ENCODE measurements at places on chromosomes 4 and X.

- DNase-seq: peak; percentile 27
Measured at GRCh38 chr4:185183622-185184281, 20.0 kb downstream of the CFAP97 start.

DNA sequence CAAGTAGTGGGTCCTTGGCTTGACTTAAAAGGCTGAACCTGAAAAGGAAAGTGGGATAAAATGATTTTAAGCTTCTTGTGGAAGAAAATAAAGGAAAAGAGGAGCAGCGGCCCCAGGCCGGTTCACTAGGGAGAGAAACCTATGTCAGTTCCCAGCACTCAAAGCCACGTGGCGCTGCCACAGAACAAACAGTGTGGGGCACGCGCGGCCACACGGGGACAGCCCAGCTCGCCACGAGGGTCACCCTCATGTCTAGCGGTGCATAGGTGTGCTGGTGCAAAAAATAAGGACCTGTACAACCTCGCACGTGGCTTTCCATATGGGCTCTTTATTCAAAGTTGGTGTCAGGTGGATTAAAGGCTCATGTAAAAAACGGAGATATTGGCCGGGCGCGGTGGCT, 17.1 kb downstream of the MSANTD1 start:
- no peak for DNase-seq

DNA sequence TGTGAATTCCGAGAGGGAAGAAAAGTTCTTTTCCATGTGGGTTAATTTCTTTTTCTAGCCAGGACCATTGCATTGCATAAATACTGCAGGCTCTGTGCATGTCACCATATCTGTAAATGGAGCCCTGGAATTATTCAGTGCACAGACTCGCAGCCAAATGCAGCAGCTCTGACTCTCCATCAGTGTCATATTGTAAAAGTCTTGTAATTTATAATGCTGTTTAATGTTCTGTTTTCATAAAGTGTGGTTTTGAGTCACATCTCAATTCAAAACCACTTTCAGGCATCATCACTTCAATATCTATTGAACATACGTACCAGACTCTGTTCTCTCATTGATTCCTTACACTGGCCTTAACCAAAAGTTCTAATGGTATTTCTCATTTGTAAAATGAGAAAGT, 193.9 kb upstream of the RPL34 start:
- no peak for DNase-seq

- DNase-seq: no peak
Measured at GRCh38 chr4:125266901-125267604, 47.7 kb upstream of the FAT4 start.

DNA sequence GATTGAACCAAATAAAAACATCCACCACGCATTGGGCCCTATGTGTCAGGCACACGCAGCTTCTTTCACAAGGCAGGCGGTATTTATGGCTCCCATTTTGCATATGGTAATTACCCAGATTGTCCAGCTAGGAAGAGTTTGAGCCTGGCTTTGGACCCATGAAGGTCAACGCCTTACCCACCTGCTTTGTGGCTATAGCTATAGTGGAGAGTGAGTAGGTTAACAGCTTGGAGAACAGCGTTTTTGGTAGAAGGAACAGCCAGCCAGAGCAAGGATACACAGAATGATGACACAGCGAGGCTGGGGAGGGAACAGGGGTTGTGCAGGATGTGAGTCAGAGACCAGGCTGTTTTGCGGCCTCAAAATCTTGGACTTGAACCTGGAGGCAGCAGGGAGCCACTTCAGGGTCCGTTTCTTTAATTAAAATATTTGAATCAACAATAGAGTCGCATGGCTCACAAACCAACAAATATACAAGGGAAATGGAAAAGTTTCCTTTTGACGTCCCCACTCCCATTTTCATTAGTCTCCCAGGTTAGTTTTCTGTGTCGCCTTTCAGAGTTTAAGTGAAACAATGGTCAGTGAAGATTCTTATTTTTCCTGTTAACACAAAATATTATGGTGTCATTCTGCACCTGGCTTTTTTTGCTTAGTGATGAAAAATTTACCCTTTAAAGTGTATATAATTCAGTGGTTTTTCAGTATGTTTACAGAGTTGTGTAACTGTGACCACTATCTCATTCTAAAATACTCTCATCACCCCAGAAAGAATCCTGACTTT, 118.2 kb upstream of the STX18 start:
- no peak for DNase-seq

DNA sequence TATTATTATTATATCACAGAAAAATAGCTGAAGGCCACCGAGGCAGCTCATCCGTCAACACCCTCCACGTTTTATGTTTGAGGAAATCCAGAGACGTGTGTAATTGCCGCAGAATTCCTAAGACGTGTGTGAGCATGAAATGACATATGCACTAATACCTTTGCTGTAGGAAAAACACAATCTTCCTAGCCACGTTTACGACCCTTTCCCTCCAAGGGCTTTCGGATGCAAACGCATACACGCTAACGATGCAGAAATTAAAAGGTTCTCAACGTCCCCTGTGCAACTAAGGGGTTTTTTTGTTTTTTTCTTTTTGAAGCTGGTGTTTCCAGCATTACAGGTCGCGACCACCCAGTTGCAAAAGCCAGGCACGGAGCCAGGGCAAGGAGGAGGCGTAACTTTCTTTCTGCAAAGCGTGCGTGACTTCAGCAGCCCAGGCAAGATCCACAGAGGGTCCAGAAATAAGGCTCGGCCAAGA, 33.8 kb downstream of the CRLF2 start:
- no peak for DNase-seq

- no peak for DNase-seq
Measured at GRCh38 chr4:46432923-46433322, 43.0 kb upstream of the GABRA2 start.

- DNase-seq: no peak
Measured at GRCh38 chrX:134562002-134562401, 96.3 kb downstream of the PLAC1 start.

DNA sequence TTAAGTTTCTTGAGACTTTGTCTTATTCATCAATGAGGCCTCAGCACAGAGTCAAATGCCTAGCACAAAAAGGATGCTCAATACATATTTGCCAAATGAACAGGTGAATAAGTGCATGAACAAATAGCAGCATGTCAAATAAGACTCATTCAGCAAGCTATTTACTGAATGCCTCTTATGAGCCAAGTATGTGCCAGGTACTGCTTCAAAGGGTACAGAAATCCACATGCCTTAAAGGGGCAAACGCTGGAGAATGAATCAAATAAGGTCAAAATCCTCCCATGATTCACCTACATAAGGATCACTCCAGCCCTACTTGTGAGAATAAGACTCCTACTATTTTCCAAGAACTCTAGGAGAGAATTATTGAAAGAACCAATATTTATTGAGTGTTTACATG, 260.2 kb upstream of the CPEB2 start:
- no peak for DNase-seq

- no peak for DNase-seq
Measured at GRCh38 chrX:130631011-130631410, 229.2 kb downstream of the RBMX2 start.

- DNase-seq: no peak
Measured at GRCh38 chr4:156313497-156313896, 359.8 kb upstream of the CTSO start.

DNA sequence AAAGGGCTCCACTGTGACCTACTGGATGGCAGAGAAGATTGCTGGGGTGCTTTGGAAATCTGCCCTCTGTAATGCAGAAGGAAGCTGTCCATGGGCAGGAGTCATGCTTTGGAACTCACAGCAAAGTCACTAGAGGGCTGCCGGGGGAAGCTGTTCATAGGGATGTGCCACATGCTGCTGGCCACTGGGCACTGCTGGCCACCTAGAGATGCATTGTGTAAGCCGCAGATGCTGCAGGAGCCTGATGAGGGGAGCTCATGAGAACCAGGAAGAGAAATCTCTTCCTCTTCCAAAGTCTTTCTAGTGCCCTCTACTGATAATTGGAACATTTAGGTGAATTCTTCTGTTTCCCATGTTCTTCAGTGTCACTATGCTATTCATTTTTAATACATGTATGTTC, 31.2 kb upstream of the UXT start:
- no peak for DNase-seq

GRCh38 chr4:118953276-118953675, 64.6 kb downstream of the SYNPO2 start:
- no peak for DNase-seq

GRCh38 chr4:182748949-182749348, 168.2 kb downstream of the DCTD start:
- DNase-seq: no peak

- DNase-seq: no peak
Measured at GRCh38 chr4:87270144-87270543, 49.7 kb upstream of the KLHL8 start.

DNA sequence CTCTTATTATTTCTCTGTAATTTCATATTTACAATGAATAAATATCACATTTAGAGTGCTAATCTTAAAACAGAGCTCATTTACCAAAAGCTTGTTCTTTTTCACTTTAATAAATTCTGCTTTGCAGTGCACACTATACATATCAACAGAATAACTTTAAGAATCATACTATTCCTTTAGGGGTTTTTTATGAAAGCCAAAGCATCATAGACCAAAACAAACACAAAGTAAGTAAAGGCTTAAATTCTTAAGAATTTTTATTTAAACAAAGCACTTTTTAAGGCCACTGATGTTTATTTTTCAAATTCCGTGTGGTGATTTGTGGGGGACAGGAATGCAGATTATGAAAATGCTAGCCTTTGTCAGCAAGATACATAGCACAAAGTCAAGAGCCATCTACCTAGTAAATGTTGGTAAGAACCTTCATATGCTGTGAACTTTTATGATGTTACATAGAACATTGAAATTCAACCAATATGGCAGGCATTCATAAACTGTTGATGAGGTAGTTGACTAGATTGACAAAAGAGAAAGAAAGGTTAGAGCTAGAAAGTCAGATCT, 17.8 kb downstream of the TIGD2 start:
- DNase-seq: no peak

DNA sequence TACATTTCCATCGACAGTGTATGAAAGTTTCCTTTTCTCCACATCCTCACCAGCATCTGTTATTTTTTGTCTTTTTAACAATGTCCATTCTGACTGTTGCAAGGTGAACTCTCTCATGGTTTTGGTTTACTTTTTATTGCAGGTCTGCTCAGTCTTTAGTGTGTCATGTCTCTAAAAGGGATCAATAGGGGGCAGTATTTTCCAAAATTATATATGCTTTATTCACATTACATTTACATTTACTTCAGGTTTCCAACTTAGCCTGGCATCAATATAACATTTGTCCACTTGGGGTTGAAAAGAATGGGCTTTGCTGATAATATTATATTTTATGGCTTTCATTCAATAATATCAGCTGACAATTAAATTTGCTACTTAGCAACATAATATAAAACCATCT, 265.0 kb upstream of the SLITRK2 start:
- no peak for DNase-seq

DNA sequence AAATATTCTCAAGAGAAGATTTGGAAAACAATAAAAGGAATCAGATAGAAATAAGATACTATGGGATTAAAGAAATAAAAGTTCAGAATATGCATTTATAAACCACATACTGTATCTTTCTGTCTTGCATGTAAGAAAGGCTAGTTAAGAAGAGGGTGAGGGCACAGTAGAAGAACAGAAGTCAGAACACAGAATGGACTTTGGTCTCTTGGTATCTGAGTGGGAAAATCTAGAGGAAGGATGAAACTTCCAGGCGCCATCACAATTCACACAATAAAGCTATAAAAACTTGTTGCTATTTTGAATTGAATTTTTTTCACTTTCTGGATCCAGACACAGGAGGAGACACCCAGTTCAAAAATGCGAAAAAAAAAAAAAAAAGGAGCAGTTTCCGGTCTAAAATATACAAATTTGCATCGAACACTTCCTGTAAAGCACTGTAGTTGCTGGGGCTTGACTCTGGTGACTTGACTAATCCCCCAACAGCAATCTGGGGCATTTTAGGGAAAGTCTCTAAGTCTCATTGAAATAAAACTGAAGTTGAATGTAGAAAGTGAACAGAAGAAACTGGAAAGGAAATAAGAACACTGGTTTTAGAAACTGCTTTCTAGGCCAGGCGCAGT, 8.1 kb upstream of the NAAA start:
- no peak for DNase-seq

GRCh38 chr4:184371390-184371787, 103.0 kb downstream of the IRF2 start:
- DNase-seq: no peak

All from C1 segment of cervical spinal cord (tissue), 14 donors.